Activated CD4-positive, CD25-positive, alpha-beta regulatory T cell (primary cell): ENCODE measurements at places on chromosomes 12 and 14.

- no peak for DNase-seq
These were observed 297.9 kb upstream of the AMIGO2 start for GRCh38 chr12:47377414-47378221.

DNA sequence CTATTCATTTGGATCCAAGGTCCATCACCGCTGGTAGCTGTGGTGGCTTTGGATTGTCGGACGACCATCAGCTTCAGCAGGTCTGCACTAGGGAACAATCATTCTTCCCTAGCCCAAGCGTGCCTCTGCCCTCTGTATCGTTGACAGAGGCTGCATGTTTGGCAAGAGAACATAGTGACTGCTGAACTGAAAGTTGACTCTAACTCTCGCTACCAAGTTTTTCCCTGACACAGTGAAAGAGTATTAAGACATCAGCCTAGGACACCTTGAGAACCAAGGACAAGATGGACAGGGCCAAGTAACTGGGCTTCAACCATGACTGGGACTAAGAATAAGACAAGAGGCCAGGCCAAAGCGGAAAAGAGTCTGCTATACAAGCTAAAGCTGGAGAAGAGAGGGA is 26.3 kb downstream of the TSHR start:
- DNase-seq: no peak

- no peak for DNase-seq
These were observed 282 bp upstream of the IGFBP6 start for GRCh38 chr12:53097207-53097563.

DNA sequence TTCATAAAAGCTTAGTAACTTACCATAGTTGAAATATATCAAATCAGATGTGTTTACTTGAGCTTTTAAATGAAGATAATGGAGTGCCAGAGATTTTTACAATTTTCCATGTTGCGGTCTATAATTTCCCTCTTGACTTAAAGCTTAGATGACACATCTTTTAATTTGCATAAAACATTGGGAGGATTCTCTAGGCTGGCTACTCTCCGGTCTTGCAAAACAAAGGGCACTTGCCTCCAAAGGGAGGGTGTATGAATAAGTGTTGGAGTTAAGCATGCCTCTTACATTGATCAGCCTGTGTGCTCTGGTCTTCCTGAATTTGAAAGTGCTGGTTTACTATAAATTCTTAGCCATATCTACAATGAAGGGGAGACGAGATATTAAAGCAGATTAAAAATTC is 336.4 kb upstream of the NAV3 start:
- DNase-seq: no peak

- no peak for DNase-seq
These were observed 93.1 kb downstream of the DDHD1 start for GRCh38 chr14:53060046-53060445.

- DNase-seq: no peak
These were observed 41.6 kb downstream of the SMUG1 start for GRCh38 chr12:54147186-54147585.

DNA sequence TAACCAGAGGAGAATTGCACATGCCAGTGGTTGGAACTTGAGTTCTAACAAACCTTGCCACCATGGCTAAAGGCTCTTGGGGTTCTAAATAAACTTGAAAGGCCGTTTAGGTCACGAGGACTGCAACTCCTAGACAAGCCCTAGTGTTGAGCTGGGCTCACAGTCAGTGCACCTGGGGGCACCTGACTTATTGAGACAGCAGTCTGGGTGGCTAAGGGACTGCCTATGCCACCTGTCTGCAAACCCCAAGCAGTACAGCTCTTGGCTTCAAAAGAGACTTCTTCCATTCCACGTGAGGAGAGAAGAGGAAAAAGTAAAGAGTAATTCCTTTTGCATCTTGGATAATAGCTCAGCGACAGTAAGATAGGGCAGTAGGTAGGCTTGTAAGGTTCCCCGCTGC is 765.6 kb upstream of the FOXG1 start:
- no peak for DNase-seq

GRCh38 chr14:106347291-106347778 is 821.0 kb downstream of the TMEM121 start:
- DNase-seq: no peak

DNA sequence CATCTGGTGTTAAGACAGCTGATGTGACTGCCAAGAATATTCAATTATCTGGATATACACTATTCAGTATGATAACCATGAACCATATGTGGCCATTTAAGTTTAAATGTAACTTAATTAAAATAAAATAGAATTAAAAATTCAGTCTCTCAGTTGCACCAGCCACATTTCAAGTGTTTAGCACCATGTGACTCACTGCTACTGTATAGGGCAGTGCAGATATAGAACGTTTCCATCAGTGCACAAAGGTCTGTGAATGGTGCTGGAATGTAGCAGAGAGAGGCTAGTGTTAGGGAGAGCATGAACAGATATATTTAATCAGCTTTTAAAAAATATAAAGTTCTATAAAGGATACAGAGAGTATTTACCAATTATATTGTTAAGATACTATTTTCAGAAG is 28.7 kb downstream of the ARID4A start:
- no peak for DNase-seq

DNA sequence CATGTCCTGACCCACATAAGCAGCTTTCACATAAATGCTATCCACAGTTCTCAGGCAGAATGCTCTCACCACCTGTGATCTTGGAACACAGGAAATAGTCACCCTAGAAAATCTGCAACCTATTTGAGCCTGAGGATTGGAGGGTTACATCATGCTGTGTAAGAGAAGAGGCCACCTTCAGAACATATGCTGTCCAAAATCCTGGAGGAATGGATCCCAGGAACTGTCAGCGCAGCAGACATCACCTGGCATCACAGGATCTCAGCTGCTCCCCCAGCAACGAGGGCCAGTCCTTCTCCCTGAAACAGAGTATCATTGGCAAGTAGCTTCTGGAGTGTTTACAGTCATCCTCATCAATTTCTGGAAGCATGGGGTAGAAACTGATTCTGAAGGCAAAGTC is 63.2 kb upstream of the LTA4H start:
- DNase-seq: no peak

- DNase-seq: no peak
These were observed 1.6 kb upstream of the PACS2 start for GRCh38 chr14:105312973-105313372.

DNA sequence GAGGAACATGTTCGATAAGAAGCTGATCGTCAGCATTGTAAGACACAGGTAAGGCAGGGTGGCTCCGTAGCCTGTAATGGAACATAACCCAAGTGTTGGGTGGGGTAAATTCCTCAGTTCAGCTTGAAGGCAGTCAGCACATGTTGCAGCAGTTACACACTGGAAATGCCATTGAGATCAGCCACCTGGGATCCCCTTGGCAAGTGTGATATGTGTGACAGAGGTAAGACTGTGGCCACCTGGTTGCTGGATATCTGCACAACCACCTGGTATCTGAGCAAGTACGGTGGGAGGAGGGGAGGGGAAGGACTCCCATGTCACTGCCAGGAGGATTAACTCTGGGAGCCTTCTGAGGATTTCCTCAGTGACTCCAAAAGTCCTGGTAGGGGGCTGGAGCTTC is 158.0 kb upstream of the CAND1 start:
- no peak for DNase-seq

DNA sequence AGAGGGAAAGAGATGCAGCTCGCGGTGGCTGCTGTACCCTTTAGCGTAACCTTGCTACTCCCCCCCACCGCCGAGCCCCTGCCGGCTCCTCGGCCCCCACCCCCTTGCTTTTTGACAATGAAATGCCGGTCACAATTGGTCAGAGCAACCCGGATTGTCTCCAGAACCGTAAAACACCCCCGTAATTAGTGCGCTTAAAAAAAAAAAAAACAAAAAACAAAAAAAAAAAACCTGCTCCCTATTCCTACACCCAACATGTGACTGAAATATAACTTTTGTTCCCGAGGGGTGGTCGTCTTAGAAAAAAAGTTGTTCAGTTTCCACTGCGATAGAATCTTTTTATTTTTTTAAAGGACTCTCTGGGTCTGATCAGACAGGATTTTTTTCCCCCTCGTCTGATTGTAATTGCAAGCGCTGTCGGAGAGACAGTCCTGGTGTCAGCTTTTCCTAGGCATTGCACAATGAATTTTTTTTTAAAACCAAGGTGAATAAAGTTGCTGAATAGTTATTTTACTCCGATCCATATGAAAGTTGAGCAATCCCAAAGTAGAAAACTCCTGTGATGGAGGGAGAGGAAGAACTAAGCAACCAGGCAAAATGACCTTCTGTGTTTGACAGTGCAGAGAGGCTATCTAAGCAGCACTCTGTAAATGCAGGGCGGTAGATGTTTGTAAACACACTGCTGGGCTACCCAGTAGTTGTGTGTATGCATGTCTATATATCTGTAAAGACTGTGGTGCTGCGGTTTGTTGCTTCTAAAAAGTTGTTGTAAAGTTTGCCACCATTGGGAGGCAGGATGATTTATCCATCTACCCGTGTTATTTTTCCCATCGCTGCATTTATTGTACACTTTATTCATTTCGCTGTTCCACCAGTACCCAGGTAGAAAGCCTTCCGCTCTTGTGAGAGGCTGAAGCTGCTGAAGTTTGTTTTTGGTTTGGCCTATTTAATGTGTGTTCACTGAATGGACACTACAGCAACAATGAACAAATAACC is 1.1 kb downstream of the ETV6 start:
- no peak for DNase-seq

DNA sequence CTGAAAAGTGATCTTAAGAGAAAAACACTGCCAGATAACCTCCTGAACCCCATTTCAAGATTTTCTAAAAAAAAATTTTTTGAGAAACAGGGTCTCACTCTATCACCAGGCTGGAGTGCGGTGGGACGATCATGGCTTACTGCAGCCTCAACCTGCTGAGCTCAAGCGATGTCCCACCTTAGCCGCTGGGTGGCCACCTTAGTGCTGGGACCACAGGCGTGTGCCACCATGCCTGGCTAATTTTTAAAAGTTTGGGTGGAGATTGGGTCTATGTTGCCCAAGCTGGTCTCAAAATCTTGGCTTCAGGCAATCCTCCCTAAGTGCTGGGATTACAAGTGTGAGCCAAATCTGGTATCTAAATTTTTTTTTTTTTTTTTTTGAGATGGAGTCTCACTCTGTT is 3.4 kb downstream of the PNMA1 start:
- DNase-seq: no peak

- no peak for DNase-seq
These were observed 57.1 kb downstream of the GALC start for GRCh38 chr14:87935886-87936285.

- DNase-seq: no peak
These were observed 82.2 kb downstream of the EML1 start for GRCh38 chr14:99875421-99875820.

DNA sequence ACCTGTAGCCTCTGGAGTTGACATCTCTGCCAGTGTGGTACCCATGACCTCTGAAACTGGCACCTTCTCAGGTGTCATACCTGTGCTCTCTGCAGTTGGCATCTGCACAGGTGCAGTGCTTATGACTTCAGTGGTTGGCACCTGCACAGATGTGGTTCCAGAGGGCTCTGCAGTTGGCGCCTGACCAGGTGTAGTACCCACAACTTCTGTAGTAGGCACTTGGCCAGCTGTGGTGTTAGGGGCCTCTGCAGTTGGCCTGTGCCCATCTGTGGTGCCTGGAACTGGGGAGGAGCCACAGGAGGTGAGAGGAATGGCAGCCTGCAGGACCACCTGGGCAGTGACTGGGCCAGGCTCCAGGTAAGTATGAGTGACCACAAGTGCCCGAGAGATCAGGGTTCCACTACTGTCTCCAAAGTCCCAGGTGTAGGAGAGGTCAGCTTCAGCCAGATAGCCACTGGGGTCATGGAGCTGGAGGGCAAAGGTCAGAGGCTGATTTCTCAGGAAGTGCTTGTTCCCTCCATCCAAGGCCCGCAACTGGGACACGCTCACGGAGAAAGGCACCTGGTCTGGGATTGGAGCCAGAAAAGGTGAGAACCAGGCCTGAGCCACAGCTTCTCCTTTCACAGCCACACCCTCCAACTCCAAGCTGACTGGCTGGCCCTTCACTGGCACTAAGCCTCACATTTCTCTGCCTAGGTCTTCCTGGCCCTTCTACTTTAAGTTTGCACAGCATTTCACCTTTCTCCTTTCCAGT is 8.6 kb downstream of the PMEL start:
- DNase-seq: no peak

GRCh38 chr12:51827925-51828818 is 20.3 kb downstream of the FIGNL2 start:
- DNase-seq: no peak

DNA sequence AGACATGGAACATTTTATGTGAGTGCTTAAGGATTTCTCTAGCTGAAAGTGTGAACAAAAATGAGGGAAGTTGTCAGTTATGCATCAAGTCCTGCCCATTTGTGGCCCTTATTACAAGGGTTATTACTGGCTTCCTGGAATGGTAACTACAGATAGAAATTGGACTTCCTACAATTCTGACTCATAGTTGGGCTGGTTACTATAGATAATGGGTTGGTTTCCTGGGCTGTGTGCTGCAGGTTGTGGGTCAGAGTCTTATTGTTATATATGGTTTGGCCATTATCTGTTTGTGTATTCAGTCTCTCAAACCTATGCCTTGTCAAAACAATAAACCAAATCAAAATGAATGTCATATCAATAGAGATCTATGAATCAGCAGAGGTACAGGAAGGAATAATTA is 313.7 kb downstream of the ADAMTS20 start:
- DNase-seq: no peak

DNA sequence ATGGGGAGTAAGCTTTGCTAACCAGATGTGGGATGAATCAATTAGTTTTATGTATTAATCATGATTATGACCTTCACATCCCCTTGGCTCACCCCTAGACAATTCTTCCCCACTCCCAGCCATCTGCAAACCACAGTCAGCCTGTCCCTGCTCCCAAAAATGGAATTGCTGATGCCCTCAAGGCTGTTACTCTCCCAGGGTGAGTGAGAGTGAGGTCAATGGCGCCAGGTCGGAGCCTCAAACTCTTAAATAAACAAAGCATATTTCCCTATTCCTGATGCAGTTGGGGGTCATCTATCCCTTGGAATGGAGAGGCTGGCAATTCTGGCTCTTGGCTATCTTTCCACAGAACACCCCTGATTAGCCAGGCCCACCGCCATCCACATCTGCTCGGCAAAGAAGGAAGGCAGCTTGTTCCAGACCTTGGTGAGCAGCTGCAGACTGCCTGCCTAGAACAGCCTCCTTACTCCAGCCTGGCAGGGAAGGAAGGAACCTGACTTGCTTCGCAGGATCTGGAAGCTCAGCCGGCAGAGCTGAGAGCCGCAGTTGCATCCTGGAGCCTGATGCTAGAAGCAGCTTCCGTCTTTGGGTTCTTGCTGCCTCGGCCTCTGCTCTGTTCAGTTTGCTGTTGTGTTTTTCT is 57.0 kb downstream of the SMUG1 start:
- no peak for DNase-seq

DNA sequence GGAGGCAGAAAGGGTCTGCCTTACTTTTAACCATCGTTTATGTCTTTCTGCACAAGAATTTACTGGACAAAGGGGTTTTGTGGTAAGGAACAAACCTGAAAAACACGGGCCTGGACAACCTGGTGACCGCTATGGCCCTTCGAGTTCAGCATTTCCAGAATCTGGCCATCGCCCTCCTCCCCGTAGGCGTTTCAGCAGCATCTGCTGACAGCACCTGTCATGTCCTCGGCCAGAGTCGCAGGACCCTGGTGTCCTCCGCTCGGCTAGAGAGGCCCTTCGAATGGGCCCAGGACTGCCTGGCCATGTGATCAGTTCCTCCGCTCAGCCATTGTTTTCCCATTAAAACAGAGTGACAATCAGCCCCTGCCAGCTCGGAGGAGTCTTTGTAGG is 142.8 kb upstream of the FKBP4 start:
- DNase-seq: no peak
